ENCODE measurements at places on chromosomes 12 and 14.

GRCh38 chr14:75521415-75522199 is 662 bp upstream of the BATF start:
- DNase-seq = no peak

- no peak for DNase-seq
Measured at GRCh38 chr12:92629349-92630065, 73.3 kb upstream of the PLEKHG7 start.

- no peak for DNase-seq
Measured at GRCh38 chr12:31371256-31371620, 45.3 kb upstream of the SINHCAF start.

- DNase-seq = no peak
Measured at GRCh38 chr12:12510141-12510540, 52.5 kb downstream of the DUSP16 start.

GRCh38 chr14:68491793-68492192 is 301.1 kb downstream of the ZFP36L1 start:
- DNase-seq = no peak

DNA sequence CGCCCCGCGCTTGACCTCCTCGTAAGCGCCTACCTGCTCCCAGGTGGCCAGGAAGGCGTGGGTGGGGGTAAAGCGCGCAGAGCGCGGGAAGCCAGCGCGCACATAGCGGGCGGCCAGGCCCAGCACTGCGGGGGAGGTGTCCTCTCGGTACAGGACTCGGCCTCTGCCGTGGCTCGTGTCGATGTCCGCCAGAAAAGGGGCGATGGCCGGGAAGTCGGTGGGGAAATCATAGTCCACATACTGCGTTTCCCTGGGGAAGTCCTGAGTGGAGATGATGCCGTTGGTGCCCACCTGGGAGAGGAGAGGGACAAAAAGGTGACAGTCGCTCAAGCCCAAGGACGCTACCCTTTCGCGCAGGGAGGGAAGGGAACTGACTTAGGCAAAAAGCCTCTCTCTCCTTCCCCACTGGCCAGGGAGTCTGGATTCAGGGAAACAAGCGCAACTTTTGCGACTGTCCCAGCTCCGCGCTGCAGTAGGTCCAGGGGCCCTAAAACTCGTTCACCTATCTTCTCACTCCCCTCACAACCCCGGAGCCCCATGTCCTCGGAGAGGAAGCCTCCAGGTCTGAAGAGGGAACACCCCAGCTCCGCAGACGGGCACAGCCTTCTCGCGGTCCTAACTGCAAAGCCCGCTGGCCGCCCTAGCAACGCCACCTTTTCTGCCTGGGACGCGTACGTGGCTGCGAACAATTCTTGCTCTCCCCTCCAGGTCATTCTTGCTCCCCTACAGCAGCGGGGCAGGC is 815 bp downstream of the NID2 start:
- peak; percentile 29 for DNase-seq

DNA sequence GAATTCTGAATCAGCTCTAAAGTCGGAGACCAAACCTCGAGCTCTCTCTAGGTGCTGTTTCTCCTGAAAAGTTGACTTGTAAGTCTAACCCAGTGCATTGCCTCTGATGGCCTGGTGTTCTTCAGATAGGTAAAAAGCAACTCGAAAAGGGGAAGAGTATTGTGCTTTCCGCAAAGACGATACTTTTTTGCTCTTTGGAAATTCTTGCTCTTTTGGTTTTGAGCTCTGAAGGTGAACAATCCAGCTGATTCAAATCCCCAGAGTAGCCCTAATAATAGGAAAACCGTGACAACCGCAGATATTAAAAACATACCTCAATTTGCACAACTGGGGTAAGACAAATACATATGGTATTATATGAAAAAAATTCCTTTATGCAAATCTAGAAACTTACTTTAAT is 447.4 kb downstream of the RAD51B start:
- no peak for DNase-seq

DNA sequence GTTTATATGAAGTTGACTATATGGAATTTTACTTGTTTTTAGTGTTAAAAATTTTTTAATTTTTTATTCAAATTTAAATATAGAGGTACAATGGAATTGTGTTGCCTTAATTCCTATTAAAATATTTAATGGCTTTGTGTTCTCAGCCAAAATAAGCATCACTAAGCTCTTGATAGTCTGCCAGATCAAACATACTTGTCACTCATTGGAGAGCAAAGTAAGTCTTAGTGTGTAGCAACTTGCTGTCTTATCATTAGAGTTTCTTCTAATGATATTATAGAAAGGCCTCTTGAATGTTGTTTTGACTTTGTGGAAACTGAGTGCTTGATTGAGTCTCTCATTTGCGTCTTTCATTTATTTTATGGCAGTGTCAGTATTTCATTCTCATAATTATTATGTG is 10.7 kb downstream of the SFSWAP start:
- no peak for DNase-seq

GRCh38 chr12:104480826-104481440 is 24.2 kb downstream of the CHST11 start:
- no peak for DNase-seq

DNA sequence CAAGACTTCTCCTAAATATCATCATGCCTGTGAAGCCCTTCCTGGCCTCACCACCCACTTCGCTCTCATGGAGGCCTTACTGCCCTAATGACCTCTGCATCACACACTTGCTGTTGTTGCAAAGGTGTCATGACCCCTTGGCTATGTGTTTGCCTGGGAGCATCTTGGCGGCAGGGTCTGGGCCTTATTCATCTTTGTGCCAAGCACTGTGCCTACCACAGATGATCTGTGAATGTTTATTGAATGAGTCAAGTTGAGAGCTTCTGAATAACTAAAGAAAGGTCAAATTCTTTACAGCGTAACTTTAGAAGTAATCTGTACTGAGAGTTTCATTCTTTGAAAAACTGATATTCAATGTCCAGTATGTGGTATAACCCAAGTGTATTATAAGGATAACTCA is 113.3 kb downstream of the TTC8 start:
- no peak for DNase-seq

GRCh38 chr14:105531088-105531893 is 4.9 kb downstream of the TMEM121 start:
- DNase-seq = no peak

All from WERI-Rb-1 (cell line).